ENCODE measurements at places on chromosomes 2 and 18. TPM values are rescaled to one million over a fixed set of nuclear protein-coding genes. Genes with fewer than 3 reads are reported as not detected.

The HAAO gene
- 0.73 TPM for total RNA-seq

The TSGA10 gene
- total RNA-seq, result 13.5 TPM

The ATP8B1 gene
- 16.7 TPM for total RNA-seq

The STARD6 gene
- total RNA-seq, result not detected

The ELOA2 gene
- total RNA-seq, result not detected

The GALR1 gene
- total RNA-seq, result not detected

The GPBAR1 gene
- 0.20 TPM for total RNA-seq

The UGT1A5 gene
- 91.2 TPM for total RNA-seq

The DUSP28 gene
- 10.9 TPM for total RNA-seq

The UGT1A10 gene
- total RNA-seq, result not detected

The CIB4 gene
- not detected for total RNA-seq

The ITPRIPL1 gene
- not detected for total RNA-seq

The ERMN gene
- total RNA-seq, result not detected

The COL6A3 gene
- total RNA-seq, result 0.57 TPM

The MC5R gene
- total RNA-seq, result not detected

The KLHL30 gene
- 0.80 TPM for total RNA-seq

Measured in PC-9 (cell line).